ENCODE measurements at places on chromosomes 13 and 19.

DNA sequence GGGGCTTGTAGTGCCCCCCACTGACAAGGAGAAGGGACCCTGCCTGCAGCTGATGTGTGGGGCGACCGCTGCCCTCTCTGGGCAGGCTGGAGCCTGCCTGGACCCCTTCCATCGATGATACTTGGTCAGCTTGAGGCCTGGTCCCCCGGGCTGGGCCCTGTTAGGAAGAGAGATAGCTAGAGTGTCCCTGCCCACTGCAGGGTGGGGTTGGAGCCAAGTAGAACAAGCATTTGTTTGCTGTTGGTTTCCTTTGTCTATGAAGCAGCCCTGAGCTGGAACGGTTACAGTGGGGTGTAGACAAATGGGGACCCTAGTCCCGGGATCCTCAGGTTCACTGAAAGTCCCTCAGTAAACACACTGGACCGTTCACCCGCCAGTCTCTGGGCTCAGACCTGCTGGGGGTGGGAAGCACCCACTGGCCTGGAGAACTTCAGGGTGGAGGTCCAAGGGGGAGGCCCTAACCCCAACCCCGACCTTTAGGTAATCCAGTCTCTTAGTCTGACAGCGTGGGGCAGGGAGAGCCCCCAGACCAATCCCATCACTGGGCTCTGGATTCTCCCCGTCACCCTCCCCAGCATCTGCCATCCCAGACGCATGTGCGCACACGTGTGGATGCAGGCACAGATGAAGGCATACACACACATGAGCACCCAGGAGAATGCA lies 204.8 kb upstream of the ZNF536 start:
- ATAC-seq: no peak

DNA sequence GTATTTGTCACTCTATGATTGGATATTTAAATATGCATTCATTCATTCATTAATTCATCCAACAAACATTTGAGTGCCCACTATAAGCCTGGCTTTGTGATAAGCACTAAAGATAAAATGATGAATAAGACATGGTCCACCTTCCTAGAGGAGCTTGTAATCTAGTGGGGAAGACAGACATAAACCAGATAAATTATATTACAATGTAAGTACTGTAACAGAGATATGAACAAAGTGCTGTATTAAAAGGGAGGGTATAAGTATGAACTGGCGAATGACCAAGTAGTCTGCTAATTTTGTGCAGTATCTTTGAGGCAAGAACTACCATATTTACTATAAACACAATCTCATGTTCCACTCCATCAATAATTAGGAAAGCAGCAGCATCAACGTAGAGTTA lies 88.2 kb downstream of the RBM26 start:
- ATAC-seq: no peak

GRCh38 chr19:53647792-53648191 lies 16.0 kb downstream of the DPRX start:
- ATAC-seq: no peak

DNA sequence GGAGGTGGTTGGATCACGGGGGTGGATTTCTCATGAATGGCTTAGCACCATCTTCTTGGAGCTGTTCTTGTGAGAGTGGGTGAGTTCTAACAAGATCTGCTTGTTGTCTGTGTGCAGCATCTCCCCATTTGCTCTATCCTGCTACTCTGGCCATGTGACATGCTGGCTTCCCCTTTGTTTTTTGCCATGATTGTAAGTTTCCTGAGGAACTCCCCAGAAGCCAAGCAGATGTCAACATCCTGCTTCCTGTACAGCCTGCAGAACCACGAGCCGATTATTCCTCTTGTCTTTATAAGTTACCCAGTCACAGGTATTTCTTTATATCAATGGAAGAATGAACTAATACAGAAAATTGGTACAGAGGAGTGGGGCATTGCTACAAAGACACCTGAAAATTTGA lies 2.3 kb upstream of the SIGLEC12 start:
- ATAC-seq: no peak

- ATAC-seq: peak; percentile 47
Observed at GRCh38 chr13:25267715-25268114, 19.6 kb downstream of the MTMR6 start.

DNA sequence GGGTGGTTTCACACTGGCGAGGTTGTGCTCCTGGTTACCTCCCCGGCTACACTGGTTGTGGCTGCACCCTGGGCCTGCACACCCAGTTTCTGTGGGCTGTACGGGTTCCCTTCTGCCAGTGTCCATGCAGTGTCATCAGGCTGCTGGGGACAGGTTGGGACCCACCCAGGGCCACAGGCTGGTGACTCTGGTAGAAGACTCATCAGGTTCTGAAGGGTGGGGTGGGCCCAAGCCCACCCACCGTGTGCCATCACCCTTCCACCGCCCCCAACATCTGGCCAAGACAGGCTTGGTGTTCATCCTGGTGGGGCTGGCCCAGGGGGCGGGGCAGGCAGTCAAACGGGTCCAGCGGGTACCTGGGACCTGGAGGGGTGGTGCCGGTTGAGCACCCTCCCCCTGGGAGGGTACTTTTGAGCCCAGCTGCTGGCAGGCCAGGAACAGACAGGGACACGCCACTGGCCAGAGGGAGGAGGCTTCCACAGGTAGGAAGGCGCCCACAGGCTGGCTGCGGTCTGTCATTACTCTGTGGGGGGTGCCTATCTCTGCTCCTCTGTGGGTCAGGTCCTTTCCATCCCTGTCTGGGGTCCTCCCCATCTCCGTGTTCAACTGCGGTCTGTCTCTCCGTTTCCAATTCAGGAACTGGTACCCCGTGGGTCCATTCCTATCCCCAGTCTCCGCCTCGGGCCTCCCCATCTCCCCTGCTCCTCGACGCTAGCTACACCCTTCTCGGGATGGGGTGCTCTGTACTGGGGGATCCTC lies at the start of gene RNF225:
Gene RNF225 (plus strand): TSS at position 437 of the 759 bp plus-strand sequence. CDS start 434 bp downstream, outside the sequence.
- ATAC-seq: peak; percentile 12

DNA sequence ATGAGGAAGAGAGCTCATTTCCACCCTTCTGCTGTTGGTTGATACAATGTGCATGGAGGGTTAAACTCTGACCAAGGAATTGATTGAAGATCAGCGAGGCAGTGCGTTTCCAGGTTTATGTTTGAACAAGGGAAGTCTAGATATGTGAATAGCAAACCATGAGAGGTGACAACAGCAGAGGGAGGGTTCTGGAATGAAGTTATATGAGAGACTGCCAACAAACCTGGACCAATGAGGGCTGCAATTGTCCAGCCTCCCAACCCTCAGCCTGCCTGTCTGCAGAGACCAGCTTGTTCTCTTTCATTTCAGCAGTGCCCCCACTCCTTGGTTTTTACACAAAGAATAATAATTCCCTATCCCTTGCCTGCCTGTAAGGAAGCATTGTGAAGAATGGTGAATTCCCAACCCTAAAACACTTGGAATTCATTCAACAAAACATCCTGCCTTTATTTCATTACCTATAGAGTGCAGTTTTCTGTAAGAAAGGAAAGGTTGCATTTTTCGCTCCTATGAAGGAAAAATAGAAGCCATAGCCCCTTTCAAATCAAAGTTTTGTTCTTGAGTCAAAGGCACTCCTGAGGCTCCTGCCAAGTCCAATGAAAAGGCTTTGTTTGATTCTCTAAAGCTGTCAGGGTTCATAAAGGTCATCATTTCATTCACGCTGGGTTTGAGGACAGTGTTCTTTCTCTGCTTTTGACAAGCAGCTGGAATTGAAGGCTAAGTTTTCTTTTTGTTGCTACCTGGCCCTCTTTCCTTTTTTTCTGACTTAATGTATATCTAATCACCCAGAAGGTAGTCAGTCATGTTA lies 53.6 kb upstream of the ABCC4 start:
- no peak for ATAC-seq

DNA sequence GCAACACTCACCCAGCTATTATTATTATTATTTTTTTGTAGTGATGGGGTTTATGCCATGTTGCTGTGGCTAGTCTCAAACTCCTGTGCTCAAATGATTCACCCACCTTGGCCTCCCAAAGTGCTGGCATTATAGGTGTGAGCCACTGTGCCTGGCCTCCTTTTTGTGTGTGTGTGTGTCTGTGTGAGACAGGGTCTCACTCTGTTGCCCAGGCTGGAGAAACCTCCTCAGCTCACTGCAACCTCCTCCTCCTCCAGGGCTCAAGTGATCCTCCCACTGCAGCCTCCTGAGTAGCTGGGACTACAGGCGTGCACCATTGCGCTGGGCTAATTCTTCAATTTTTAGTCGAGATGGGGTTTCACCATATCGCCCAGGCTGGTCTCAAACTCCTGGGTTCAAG lies 3.6 kb upstream of the MYDGF start:
- no peak for ATAC-seq

GRCh38 chr13:99722338-99722818 lies 221.1 kb downstream of the TM9SF2 start:
- ATAC-seq: no peak

GRCh38 chr13:100363285-100363711 lies 225.3 kb downstream of the GGACT start:
- ATAC-seq: peak; percentile 91

DNA sequence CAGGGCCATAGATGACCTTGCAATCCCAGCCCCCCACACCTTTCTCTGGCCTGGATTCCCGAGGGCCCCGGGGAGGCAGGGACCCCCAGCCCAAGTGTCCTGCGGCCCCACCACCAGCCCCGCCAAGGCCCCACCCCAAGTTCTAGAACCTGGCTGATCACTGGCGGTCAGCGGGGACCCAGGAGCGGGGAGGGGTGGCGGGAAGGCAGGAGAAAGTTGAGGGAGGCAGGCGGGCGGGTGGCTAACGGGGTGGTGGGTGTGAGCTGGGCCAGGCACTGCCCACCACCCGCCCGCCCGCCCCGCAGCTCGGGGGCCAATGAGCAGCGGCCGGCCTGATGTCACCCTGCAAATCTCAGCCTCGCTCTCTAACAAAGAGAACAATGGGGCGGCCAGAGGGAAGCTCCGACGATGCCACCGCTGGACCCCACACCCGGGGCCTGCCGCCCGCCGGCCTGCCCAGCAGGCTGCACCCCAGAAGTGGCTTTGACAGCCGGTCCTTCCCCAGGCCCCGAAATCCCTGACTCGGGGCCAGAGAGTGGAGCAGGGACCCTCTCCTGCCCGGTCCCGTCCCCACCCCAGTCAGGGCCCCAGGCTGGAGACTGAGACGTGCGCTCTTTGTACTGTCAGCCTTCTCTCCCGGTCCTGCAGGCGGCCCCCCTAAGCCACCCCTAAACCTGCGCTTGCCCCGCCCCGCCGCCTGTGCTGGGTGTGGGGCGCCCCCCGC lies 1.6 kb downstream of the MEX3D start:
- ATAC-seq: peak; percentile 86

DNA sequence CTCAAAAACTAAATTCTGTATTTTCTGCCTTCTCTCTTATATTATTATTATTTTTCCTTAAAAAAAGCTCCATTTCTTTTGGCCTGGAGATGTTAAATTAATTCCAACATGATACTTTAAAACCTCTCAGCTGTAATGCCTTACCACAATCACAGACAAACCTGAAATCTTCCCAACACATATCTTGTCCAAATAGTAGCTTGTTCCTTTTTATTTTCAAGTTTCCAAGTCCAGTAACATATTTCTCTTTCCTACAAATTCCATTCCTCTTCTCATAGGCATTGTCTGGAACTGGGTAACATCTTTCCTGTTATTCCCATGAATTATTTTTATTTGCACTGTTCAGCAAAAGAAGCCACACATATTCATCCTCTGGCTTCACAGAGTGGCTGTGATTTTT lies 137.0 kb downstream of the SLITRK6 start:
- no peak for ATAC-seq

DNA sequence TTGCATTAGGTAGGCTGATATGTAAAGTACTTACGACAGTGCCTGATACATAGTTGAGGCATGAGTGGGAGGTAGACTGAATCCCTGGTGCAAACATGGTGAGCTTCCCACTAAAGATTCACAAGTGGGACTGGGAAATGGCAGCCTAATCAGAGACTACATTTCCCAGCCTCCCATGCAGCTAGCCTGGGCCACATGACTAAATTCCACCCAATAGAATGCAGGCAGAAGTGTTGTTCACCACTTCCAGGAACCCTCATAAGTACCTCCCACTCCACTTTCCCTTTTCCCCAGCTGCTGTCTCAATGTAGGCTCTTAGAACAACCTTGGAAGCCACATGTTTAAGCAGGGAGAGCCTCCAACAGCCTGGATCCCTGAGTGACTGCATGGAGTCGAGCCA lies 104.9 kb downstream of the CACNA1A start:
- no peak for ATAC-seq

- ATAC-seq: no peak
Observed at GRCh38 chr13:52158629-52159158, 703 bp downstream of the NEK3 start.

- no peak for ATAC-seq
Observed at GRCh38 chr13:97945792-97946419, 7.6 kb upstream of the IPO5 start.

- no peak for ATAC-seq
Observed at GRCh38 chr13:32660227-32660626, 74.0 kb downstream of the PDS5B start.

- ATAC-seq: no peak
Observed at GRCh38 chr13:108102771-108103170, 112.6 kb downstream of the LIG4 start.

- no peak for ATAC-seq
Observed at GRCh38 chr19:10335352-10335985, 2.1 kb upstream of the RAVER1 start.

DNA sequence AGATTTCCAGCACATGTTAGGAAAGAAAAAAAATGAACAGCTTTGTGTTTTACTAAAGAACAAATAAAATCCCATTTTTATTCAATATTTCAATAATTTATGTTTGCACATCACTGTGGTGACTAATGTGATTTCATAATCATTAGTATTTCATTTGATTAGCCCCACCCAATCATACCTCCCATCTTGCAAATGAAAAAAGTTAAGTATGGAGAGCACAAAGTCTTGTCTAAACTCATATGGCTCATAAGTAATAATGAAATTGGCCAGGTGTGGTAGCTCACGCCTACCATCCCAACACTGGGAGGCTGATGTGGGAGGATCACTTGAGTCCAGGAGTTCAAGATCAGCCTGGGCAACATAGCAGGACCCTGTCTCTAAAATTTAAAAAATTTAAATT lies 3.8 kb downstream of the ZNF490 start:
- no peak for ATAC-seq

DNA sequence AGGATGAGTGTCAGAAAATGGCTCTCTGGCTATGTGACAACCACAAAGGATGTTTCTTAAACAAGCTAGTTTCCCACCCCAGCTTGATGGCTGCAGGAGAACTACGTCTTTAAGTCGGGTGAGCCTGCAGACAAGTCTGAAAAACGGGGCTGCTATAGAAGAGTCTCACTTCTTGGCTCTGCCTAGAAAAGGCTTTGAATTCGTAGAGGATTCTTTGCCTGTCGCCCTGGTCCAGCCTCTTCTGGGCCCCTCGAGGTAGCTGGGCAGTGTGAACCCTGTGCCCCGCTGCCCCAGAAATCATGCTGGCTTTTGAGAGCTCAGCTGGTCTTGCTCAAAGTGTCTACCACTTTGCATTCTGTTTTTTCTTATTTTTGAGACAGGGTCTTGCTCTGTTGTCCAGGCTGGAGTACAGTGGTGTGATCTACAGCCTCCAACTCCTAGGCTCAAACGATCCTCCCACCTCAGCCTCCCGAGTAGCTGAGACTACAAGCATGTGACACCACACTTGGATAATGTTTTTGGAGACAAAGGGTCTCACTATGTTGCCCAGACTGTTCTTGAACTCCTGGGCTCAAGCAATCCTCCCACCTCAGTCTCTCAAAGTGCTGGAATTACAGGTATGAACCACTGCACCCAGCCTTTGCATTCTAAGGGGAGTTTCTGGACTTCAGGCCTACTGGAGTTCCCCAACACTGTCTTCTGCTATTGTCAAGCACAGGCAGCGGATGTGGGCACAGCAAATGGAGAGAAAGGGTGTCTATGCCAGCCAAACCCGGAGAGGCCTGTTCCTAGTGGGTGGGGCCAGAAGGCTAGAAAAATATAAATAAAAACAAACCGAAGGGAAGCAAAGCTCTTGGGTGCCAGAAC lies 6.5 kb downstream of the CEBPA start:
- ATAC-seq: no peak

All from motor neuron (in vitro differentiated cells).